ENCODE measurements at places on chromosomes 1 and 21.

DNA sequence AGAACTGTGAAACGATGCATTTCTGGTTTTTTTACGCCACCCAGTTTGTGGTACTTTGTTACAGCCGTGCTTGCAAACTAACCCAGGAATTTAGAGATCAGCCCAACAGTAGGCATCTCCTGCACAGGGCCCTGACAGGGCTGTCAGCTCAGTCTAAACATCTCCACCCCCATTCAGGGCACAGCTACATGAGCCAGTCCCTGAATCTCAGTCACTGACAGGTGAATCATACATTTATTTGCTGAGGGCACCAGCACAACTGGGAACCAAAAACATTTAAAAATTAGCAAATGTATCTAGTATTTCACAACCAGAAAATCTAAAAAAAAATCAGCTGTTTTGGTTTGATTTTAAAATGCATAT, 30.7 kb downstream of the PRDX6 start:
- no peak for DNase-seq

DNA sequence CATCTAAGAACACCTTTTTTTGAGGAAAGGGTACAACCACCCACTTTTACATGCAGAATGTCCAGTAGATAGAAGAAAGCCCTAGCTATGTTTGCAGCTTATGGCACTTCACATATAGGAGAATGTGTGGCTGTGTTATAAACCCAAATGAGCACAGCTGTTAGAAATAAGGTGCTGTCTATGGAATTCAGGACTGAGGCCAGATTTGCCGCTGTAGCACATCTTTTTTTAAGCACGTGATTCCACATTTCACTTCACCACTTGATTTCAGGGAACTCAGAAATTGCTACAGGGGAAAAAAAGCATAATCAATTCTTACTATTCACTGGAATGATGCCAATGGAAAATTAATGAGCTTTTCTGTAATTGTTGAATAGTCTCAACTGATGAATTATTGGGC, 147.2 kb upstream of the ADAMTS5 start:
- no peak for DNase-seq

DNA sequence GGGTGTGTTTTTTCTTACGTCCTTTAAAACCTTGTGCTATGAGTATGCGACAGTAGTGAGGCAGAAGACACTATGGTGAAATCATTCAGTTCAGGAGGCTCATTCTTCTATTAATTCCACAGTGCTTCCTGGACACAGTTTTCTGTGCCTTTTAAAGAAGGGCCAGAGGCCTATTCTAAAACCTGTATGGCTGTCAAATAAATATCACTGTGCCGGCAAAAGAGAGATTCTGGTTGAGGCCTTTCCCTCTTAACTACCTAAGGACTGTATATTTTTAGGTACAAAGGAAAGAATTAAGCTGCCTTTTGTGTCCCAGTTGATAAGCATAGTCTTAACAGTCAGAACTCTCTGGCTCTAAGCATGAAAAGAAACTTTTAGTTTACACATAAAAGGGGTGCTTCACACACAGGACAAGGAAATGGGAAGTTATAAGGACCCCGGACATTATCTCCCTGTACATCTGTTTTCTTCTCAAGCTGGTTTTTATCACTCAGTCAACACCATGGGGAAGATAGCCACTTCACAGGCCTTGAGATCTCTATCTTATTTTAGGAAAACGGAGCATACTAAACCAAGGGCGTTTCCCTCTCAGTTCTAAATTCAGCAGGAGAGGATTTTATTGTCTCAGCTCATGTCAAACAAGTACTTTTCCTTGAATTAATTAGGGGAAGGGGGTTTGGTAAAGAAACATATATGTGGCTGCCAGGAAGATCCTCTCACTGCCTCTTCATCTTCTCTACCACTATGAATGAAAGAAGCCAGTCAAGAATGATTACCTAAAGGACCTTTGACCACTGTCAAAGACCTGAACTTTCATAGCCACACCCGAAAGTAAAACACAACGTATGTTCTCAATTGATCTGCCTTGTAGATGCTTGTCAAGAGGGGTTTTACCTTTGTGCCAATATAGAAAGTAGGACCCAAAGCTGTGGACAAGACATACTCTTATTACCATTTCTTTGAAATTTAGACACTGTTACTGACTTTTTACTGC, 71.4 kb upstream of the HSPA13 start:
- DNase-seq = no peak

DNA sequence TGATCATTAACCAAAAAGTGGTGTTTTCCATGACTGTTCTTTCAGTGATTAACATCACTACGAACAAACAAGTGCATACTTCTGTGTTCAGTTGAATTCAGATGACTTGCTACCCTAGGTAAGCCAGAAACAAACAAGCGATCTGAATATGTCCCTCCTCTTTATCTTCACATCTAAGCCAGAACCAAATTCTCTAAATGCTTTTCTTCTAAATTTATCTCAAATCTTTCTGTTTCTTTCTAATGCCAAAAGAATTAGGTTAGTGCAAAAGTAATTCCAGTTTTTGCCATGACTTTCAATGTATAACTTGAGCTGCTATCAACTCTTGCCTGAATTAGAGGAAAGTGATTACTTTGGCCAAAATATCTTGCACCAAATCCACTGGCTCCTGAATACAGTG, 481.2 kb downstream of the COL11A1 start:
- no peak for DNase-seq

DNA sequence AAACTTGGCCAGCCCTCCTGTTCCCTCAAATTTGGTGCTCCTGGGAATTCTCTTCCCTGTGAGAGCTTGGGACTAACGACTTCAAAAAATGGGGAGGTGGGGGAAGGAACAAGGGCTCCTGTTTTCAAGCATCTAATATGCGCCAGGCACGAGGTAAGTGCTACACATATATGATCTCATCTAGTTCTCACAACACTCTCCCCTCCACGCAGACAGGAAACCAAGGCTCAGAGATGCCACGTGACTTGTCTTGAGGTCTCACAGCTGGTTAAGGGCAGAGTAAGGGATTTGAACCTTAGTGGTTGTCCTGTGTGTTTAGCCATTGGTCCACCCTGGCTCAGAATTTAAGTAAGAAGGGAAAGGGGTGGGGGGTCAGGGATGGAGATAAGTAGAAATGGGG, 125.9 kb downstream of the DMRTB1 start:
- no peak for DNase-seq
